Kidney tubule cell (primary cell): ENCODE measurements at places on chromosomes 13 and 19.

GRCh38 chr19:33301900-33302174, 497 bp downstream of the CEBPA start:
- DNase-seq: no peak

DNA sequence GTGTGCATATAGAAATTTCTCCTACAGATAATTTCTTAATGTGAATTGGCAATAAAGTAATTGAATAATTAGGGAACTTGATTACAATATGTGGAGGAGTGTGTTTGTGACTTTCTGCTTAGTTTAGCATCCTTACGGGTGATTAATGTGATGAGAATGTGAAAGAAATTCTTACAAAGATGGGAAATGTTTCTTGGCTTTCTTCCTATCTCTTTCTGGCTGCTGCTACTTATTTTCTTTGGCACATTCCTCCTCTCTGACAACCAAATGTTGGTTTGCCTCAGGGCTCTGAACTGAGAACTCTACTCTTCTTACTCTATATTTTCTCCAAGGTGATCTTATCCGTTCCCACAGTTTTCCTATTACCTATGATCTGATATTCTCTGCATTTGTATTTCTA, 300.1 kb downstream of the TBC1D4 start:
- peak; percentile 63 for DNase-seq

DNA sequence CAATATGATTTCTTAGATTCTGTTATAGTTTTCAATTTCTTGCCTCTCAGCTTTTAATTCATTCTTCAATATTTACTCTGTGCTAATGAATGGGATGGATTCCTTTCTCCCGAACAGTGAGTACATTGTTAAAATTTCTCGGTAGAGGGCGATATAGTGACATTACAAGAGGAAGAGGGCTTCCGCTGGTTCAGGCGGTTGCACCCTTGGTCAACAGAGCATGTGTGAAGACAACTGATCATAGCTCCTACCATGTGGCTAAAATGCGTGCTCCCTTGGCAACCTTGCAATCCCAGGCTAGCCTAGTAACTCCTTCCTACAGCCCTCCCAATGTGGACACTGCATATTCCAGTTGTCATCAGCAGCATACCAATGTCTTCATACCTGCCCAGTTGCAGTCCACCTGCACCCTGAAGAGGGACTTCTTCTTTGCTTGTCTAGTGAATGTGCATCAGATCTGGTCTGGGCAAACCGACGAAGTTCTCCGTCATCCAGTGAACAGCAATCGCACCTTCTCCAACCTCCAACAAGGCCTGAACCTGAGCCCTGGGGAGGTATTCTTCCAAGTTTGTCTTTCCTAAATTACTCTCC, 653.0 kb upstream of the GPC6 start:
- peak; percentile 82 for DNase-seq

DNA sequence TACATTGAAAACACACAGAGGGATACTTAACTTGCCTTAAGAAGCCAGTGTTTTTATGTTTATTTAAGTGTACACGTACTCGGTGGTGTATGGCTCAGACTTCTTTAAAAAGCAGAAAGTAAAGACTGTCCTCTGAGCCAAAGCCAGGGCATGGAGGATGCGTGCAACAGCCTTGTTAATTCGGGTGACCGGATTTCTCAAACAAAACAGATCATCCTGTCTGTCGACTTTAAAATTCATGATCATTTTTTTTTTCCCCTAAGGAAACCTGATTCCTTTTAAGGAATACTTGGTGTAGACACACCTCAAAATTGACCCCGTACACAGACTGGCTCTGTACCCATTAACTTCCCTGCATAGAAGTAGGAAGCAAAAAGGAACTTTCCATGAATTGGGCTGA, 124.7 kb upstream of the RNF113B start:
- DNase-seq: peak; percentile 50

DNA sequence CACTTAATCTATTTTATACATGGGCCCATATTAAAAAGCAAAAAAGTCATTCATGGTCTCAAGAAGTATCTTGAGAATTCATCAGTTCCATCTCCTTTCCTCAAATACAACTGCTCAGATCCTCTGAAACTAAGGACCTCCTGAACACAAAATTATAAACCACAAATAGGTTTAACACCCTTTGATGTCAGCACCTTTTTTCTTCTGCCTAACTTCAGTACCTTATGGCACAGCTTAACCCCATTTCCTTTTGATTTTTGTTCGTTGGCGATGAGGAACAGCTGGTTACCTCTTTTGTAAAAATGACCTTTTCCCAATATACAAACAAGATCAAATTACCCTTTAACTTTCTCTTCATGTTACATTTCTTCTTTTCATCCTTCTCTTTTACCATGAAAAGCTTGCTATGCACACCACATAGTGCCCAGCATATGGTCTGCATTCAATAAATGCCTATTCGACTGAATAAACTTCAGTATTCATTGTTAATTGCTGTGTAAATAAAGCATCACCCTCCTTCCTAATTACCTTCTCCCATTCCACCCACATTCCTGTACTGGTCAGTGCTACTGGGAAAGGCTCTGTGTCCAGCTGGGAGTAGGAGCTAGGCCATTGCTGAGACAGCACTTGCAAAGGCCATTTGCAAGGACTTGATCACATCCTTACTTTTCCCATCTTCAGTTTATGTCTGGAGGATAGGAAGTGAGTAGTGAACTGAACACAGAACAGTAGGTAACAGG, 317.9 kb downstream of the SHISA2 start:
- DNase-seq: peak; percentile 30

DNA sequence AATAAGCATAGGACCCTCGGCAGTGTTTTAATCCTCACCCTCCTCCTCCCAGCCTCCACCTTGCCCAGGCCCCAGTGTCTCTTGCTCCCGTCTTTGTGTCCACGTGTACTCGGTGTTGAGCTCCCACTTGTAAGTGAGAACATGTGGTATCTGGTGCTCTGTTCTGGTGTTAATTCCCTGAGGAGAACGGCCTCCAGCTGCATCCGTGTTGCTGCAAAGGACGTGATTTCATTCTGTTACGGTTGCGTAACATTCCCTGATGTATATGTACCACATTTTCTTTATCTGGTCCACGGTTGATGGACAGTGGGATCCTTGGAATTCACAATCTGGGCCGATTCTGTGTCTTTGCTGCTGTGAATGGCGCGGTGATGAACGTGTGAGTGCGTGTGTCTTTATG, 44.7 kb upstream of the TFDP1 start:
- no peak for DNase-seq

DNA sequence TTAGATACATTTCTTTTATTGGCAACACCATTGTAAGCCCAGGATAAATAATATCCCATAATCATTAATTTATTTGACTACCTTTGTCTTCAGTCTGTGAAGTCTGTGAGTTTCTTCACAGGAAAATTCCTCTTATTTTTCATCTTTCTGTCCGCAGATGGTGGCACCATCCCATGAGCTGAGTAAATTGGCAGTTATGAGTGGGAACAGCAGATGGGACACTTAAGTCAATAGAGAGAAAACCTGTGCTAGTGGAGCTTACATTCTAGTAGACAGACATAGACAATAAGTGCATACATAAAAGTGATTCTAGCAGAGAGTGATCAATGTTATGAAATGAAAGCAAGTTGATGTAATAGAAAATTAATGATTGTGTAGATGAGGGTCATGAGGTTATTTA, 638.2 kb upstream of the MIR17HG start:
- DNase-seq: no peak

DNA sequence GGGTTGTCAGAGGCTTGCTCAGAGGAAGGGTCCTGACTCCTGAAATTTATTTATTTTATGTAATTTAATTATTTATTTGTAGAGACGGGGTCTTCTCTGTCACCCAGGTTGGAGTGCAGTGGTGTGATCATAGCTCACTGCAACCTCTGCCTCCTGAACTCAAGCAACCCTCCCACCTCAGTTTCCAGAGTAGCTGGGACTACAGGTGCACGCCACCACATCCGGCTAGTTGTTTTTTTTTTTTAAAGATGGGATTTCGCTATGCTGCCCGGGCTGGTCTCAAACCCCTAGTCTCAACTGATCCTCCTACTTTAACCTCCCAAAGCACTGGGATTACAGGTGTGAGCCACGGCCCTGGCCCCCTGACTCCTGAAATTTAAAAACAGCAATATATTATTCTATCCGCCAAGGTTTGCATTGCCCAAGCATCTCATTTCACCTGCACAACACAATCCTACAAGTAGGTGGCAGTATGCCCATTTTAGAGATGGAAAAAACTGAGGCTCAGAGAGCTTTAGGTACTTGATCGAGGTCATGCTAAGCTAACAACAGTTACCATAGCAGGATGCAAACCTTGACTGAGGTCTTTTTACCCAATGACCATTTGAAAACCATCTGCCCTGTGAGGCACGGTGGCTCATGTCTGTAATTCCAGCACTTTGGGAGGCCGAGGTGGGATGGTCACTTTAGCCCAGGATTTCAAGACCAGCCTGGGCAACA, 18.1 kb downstream of the ARHGEF18 start:
- peak; percentile 73 for DNase-seq

- DNase-seq: peak; percentile 53
Measured at GRCh38 chr19:40831502-40832430, 18.5 kb downstream of the CYP2A6 start.

DNA sequence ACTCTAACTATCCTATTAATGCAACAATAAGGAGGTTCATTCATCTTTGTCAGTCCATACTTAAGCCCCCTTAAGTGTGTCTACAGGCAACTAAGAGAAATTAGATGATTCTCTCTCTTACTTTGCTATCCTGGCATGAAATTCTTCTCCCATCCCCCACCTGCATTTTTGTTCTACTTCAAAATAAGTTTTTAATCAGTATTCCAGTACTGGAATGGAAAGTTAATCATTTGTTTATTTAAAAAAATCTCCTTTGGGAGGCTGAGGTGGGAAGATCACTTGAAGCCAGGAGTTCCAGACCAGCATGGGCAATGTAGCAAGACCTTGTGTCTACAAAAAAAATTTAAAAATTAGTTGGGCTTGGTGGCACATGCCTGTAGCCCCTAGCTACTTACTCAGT, 222.1 kb downstream of the MZT1 start:
- peak; percentile 55 for DNase-seq

GRCh38 chr19:17334414-17335409, at the start of gene ANO8:
ANO8 (minus strand) TSS chr19:17334855; CDS start chr19:17334670, 185 bp downstream.
- DNase-seq: peak; percentile 96
